Fibroblast of skin of back (primary cell): ENCODE measurements at places on chromosomes 6 and 20.

DNA sequence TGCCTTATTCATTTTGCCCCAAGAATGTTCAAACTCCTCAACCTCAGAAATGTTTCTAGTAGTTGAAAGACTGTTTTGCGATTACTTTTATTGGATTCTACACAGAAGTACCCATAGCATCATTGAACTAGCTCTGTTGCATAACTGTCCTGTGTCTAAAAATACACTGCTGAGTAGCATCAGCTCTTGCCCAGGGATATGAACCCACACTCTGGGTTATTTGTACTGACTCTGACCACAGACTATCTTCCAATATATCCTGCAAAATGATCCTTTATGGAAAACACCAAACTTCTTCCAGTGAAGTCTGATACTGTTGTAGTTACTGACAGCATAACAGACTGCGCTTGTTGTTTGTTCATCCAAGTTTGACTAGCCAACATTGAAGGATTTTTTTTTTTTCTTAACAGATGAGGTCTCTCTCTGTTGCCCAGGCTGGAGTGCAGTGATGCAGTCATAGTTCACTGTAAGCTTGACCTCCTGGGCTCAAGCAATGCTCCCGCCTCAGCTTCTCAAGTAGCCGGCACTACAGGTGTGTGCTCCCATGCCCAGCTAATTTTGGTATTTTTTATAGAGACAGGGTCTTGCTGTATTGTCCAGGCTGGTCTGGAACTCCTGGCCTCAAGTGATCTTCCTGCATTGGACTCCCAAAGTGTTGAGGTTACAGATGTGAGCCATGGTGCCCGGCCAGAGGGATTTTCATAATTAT, 49.9 kb downstream of the TULP4 start:
- DNase-seq, result no peak

- DNase-seq, result no peak
These were observed 232.0 kb upstream of the NOX3 start for GRCh38 chr6:155687645-155688044.

DNA sequence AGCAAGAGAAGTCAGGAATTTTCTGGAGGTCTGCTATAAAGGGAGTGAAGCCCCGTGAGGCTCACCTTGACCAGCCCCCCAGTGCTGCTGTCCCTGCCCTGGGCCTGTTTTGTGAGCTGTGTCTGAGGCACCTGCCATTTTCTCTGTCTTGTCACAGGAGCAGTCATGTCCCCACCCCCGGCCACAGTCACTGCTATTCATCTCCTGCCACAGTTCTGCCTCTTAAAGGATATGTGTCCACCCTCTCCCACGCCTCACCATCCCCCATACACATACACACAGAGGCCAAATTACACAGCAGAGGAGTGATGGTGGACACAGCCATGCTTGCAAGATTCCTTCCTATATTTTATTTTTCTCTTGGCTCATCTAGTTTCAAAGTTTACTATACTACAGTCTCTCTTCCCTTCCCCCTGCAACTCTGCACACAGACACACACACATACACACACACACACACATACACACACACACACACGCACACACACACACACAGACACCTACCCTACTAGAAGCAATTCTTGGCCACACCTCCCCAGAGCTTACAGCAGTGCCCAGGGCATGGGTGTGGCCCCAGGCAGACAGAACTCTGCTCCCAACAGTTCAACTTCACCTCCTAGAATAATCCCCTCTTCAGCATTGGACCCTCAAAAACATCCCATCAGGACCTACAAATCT, 68.7 kb upstream of the TAB2 start:
- no peak for DNase-seq

DNA sequence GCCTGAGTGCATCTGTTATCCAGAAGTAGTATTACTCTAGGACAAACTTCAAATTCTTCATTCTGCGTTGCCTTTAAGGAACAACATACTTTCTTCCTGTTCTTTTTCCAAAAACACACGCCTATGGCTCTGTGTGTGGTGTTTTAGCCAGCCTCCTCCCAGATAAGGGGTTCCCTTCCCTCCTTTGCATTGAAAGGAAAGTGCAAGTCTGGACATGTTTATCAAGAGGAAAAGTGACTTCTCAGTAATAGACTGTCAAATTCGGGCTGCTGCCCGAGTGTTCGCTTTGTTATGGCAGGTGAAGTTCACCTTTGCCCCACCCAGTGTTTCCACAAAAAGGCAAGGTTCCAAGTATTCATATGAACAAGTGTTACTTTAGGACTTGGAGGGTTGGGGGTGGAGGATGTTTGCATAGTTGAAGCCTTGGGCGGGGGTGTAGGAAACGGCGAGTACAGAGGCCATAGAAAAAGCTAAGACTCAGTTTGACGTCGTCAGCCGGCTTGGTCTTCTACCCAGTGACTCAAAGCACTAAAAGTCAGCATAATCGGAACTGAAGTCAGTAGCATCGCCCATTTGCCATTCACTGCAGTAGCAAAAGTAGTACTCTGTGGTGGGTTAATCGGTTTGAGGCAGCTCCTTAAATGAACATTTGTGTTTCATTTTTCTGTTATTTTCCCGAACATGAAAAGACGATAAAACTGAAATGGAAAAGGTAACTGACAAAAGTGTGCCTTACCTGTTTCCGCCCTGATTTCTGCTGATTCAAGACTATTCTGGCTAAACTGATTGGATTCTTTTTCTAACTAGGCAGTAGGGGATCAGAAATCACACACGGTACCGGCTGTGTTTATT, 12.5 kb downstream of the PRDM1 start:
- DNase-seq, result peak; percentile 68

DNA sequence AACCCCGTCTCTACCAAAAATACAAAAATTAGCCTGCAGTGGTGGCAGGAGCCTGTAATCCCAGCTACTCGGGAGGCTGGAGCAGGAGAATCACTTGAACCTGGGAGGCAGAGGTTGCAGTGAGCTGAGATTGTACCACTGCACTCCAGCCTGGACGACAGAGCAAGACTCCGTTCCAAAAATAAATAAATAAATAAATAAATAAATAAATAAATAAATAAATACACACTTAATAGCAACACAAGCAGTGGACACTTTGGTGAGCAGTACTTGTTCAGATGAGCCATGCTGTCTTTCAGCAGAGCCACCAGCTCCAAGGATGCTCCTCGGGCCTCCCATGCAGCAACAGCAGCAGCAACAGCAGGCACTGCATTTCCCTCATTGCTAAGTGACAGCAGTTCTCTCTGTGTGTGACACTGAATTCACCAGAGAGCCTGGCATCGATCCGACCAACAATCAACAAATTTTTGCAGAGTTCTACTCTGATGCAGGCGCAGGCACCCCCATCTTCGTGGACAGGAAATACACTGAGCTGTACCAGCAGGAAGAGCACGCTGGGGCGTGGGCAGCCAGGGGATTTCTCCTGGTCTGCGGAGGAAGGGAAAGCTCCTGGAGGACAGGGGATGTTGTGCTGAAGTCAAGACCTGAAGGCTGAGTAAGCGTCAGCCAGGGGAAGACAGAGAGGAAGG, 54.0 kb upstream of the SNX9 start:
- DNase-seq, result no peak

- no peak for DNase-seq
These were observed 15.6 kb upstream of the GMPR start for GRCh38 chr6:16222826-16223225.

GRCh38 chr6:72151742-72152141, 265.4 kb downstream of the RIMS1 start:
- DNase-seq, result no peak

DNA sequence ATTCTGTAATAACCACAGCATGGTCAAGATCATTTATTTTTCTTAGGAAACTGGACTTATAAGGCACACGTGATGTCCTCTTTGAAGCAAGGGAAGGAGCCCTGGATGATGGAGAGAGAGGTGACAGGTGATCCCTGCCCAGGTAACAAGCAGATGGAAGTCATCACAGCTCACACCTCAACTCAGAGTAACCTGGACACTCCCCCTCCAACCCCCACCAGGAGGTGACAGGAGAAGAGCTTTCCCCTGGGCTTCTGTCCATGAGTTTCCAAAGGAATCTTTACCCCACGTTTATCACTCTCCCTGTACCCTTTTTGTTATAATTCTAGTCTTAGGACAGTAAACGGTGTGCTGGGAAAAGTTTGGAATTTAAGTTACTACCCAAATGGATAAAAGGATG, 28.4 kb downstream of the ZNF334 start:
- DNase-seq, result no peak

GRCh38 chr6:39416728-39417127, 94.2 kb upstream of the KCNK16 start:
- peak; percentile 96 for DNase-seq

DNA sequence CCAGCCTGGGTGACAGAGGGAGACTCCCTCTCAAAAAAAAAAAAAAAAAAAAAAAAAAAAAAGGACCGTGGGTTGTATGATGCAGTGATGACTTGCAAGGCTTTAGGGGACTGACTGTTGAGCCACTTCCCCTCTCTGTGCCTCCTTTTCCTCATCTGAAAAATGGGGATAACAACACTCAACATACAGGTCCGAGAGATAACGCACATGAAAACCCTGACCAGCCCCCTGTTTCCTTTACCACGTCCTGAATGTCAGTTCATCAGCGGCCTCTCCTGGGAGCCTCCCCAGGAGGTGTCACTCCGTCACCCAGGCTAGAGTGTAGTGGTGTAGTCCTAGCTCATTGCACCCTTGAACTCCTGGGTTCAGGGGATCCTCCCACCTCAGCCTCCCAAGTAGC, 3.9 kb downstream of the SLA2 start:
- no peak for DNase-seq
